NCI-H2171 treated with DMSO at 0.1 percent for 48 hours (cell line): ENCODE measurements at places on chromosomes 11 and 22.

DNA sequence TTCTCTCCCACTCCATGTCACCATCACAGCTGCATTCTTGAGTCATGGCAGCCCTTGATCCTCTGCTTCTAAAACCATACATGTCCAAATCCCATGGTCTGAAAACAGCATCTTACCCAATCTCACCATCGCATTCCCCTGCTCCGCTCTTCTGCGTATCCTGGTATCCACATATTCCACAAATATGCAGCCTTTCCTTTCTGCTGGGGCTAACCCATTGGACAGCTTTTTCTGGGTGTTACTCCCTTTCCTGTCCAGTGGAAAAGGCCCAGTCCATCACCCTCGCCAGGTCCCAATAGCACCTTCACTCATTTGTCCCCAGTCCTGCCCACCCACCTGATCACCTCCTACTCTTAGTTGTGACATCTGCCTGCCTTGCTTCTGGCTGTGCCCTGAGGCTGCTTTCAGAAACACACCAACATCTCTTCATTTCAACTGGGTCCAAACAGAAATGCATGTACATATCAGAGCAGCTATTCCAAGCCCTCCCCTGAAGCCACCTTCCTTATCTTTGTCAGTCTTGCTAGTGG is 237.6 kb upstream of the TBCEL start:
- DNase-seq, result no peak

DNA sequence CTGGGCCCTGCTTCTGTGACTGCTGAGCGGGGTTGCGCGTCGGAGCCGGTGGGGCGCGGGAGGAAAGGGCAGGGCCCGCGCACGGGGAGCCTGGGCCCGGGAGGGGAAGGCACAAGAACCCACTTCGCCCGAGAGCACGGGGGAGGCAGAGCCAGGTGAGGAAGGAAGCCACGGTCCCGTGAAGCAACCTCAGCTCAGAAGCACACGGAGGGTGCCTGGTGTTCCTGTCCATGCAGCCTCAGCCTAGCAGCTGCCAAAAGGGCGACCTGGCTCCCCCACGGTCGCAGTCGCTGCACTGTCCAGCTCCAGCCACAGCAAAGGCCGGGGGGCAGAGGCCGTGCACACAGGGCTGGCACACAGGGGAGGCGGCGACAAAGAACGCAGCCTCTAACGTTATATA is 9.3 kb upstream of the CDC42BPG start:
- no peak for DNase-seq

GRCh38 chr11:77416357-77416756 is 57.5 kb downstream of the PAK1 start:
- DNase-seq, result no peak

- no peak for DNase-seq
Observed at GRCh38 chr22:46010951-46011626, 34.1 kb upstream of the WNT7B start.

GRCh38 chr11:31806186-31806927 is 4.8 kb downstream of the PAX6 start:
- no peak for DNase-seq

DNA sequence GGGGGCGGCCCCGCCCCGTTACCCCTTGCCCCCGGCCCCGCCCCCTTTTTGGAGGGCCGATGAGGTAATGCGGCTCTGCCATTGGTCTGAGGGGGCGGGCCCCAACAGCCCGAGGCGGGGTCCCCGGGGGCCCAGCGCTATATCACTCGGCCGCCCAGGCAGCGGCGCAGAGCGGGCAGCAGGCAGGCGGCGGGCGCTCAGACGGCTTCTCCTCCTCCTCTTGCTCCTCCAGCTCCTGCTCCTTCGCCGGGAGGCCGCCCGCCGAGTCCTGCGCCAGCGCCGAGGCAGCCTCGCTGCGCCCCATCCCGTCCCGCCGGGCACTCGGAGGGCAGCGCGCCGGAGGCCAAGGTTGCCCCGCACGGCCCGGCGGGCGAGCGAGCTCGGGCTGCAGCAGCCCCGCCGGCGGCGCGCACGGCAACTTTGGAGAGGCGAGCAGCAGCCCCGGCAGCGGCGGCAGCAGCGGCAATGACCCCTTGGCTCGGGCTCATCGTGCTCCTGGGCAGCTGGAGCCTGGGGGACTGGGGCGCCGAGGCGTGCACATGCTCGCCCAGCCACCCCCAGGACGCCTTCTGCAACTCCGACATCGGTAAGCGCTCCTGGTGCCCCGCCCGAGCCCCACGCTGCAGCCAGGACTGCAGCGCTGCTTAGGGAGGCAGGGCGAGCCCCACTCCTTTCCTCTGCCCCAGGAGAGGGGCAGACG is at the start of gene TIMP3:
Gene TIMP3 (plus strand): TSS at position 169 of the 700 bp plus-strand sequence. CDS start 297 bp downstream, at position 466.
- DNase-seq, result no peak

DNA sequence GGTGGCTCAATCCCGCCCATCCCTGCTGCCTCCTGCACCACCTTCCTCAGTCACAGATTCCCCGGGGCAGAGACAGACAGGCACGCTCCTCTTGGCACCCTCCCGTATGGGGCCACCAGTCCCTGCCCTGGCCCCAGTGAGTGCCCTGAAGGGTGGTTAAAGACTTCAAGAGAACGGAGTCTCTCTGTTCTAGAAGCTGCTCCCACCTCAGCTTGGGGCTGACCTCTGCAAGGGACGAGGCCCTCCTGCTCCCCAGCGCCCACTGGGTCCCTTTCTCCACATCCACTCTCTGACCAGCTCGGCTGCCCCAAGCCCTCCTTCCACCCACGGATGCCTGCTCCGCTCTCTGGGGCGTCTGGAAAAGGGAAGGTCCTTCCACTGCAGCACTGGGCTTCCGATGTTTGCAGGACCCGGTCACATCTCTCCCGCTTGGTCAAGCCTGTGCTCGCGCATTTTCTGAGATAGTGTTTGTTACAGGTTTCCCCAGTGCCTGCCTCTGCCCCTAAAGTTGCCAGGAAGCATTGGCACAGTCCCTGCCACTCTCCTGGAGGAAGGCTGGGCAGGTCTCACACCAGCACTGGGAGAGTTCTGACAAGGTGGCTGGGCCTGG is 1487.9 kb downstream of the TBC1D22A start:
- no peak for DNase-seq

- no peak for DNase-seq
Observed at GRCh38 chr11:26188554-26188953, 143.4 kb upstream of the ANO3 start.

DNA sequence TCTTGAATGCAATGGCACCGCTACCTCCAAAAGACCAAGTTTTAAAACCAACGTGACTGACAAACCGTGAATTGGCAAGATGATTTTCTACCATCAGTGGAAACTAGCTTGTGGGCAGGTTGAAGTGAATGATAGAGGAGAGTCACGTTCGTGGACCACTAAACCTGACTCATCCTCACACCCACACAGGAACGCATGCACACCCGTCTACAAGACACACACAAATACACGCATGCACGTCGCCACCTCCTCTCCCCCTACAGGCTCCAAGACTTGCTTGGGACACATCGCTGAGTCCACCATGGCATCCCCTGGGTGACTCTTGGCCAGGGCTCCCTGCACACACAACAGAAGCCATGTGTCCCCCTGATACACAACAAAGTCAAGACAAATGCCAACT is 14.4 kb downstream of the TMPRSS6 start:
- no peak for DNase-seq

DNA sequence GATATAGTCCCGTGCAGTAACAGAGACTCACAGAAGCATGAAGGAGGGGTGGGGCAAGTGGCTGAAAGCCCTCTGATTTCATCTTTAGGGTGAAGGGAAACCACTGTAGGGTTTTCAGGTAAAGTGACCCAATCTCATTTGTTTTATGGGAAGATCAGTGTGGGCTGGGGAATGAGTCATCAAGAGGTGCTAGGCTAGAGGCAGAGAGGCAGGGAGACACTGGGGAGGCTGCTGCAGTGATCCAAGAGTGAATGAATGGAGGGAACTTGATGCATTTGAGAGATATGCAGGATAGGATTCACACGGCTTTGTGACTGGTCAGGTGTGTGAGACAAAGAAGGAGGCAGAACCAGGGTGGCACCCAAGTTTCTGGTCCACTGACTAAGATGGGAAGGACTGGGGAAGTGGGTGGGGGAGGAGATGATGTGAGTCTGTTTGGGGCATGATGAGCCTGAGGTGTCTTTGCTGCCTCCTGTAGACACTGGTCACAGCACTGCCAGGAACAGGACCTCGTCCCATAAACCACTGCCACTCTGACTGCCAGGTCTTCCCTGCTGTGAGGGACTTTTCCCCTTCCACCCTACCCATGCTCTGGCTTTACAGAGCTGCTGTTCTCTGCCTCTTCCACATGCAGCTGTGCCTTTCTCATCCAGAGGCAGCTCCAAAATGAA is 239.0 kb downstream of the TENM4 start:
- no peak for DNase-seq

DNA sequence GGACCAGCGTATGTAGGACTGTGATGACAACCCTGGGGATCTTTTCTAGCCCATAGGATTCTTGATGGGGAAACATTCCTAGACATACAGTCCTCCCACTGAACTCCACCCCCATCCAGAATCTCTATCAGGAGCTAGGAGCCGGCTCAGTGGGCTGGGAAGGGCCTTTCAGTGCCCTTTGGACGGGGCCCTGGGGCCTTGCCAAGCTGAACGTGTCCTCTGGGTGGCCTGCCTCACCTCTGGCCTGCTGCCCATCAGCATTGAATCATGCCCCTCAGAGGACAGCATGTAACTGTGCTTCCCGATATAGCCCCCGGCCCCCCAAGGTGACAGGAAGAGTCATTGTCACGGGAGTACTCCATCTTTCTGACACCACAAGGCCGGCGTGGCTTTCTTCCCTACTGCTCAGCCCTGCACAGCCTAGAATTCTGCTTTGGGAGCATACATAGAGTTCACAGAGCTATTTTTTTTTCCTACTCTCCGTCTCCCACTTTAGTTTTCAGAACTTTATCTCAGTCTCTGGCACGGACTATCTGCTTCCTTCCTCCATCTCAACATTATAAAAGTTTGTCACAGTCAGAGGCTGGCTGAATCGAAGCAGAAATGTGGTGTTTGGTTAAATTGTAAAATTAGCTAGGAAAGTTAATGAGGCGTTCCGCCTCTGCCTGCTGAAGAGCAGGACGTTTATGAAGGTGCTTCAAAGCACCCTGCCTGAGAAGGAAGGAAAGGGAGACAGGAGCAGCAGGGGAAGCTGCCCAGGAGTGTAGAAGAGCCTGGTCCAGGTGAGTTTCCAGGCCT is 111.9 kb downstream of the ZBTB16 start:
- no peak for DNase-seq

- DNase-seq, result no peak
Observed at GRCh38 chr22:19612866-19613572, 88.8 kb upstream of the CLDN5 start.

DNA sequence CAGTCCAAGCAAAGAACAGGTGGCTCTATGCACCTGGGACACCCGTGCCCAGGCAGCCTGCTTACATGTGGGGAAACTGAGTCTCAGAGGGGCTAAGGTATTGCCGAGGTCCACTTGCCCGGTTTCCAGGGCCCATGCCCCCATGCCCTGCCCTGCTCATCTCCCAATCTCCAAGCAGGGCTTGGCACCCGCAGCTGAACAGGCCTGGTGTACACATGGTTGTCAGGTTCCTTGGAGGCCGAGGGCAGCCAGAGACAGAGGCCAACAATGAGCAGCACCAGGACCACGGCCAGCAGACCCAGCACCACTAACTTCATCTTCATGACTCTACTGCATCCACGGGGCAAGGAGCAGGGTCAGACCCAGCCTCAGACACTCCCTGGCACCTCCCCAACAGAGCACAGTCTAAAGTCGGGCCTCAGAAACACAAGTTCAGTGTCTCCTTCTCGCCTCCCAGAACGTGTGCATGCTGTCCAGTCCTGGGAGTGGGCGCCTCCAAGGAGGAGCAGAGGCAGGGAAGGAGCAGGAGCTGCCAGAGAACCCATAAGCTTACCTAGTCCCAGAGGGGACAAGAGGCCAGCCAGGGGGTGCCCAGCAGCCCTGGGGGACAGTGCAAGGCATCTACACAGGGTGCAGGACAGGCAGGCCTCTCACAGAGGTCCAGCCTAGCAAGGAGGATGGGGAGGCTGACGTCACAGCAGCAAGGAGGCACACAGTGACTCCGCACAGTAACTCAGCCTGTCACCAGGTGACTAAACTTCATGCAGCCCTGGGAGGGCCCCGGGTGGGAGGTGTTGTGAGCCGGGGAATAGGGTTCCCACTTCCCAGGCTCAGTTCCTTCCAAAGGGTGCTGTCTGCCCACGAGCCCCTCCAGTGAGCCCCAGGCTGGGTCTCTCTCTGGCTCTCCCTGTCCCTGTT is 20.2 kb upstream of the RGL4 start:
- DNase-seq, result no peak
